ENCODE measurements at places on chromosomes 16 and 17. TPM values are rescaled to one million over a fixed set of nuclear protein-coding genes. Genes with fewer than 3 reads are reported as not detected.

TMEM220 gene
- total RNA-seq, result 1.1 TPM

TMEM238L gene
- total RNA-seq, result not detected

GRCh38 chr16:1026057-1026783 lies 44.6 kb downstream of the SOX8 start:
- no peaks in the 10 kb centered on the region for H3K4me1 ChIP-seq
- H3K4me3 ChIP-seq, result no peak overlapping the region
- no peaks in the 10 kb centered on the region for H3K36me3 ChIP-seq
- H3K27ac ChIP-seq, result no peak overlapping the region

GRCh38 chr16:24853830-24854229 lies 8.1 kb downstream of the SLC5A11 start:
- no peaks in the 10 kb centered on the region for H3K27me3 ChIP-seq
- no peak overlapping the region for H3K27ac ChIP-seq
- H3K36me3 ChIP-seq, result no peaks in the 10 kb centered on the region
- H3K4me3 ChIP-seq, result no peak overlapping the region
- peaks cover 12% of the 10 kb centered on the region for H3K4me1 ChIP-seq

Data from IMR-90 (cell line).